ENCODE measurements at places on chromosomes 11 and 22.

GRCh38 chr11:74773476-74773875, 24.8 kb downstream of the RNF169 start:
- DNase-seq = no peak

DNA sequence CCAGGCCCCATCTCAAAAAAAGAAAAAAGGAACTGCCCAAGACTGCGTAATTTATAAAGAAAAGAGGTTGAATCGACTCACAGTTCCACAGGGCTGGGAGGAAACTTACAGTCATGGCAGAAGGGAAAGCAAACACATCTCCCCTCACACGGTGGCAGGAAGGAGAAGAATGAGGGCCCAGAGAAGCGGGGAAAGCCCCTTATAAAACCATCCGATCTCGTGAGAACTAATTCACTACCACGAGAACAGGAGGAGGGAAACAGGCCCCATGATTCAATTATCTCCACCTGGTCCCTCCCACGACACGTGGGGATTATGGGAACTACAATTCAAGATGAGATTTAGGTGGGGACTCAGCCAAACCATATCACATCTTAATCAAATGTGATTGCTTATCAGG, 82.2 kb downstream of the BUD13 start:
- DNase-seq = no peak

DNA sequence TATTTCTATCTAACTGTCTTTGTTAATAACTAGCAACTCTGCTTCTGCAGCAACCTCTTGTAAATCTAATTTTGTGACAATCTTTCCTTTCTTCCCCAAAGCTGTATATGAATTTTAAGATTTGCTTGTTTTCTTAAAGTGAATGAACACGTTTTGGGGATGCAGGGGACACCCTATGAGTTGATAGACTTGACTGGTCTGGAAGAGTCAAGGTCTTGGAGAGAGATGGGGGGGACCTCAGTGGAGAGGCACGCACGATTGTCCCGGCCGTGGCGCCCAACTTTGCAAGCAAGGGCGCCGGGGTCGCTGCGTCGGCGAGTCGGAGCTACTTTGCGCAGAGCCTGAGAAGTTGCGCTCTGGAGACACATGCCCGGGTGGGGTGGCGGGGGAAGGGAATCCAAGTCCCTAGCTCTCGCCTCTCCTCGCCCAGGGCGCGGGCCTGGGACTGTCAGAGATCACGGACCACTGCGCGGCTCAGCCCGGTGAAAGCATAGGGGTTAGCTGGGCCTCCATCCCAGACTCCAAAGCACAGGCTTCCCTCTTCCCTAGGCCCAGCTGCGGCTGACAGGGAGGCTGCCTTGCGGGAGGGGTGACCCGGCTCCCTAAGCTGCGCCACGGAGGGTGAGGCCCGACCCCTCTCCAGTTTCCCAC, 854 bp downstream of the ABCC8 start:
- DNase-seq = no peak

GRCh38 chr11:95991545-95991944, 67.6 kb upstream of the MTMR2 start:
- DNase-seq = no peak

GRCh38 chr11:19772480-19772879, 59.8 kb downstream of the NAV2 start:
- no peak for DNase-seq

Measured in stimulated activated CD8-positive, alpha-beta memory T cell treated with anti-CD3 and anti-CD28 coated beads, Interleukin-7, amount 100 ng/mL, for 24 hours (primary cell).